Fibroblast of skin of left biceps (primary cell): ENCODE measurements at places on chromosomes 1 and 21.

GRCh38 chr1:63152572-63152971 lies 169.8 kb upstream of the FOXD3 start:
- DNase-seq: no peak

DNA sequence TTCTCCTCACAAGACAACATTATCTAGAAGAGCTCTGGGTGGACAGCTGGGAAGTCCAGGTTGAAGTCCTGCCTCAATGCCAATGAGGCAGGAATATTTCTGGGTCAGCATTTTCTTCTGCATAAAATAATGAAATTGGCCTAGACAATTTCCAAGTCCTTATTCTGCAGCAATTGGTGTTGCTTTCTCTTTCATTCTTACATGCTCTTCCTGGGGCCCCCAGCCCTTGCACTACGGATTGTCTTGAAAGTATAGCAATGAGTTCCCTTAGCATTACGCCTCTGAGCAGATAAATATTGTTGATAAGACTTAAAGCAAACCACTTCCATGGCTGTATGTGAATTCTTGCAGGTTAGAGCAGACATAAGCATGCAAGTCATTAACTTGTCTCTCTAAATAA lies 188.5 kb downstream of the TGFBR3 start:
- DNase-seq: no peak

- DNase-seq: no peak
Measured at GRCh38 chr1:10022656-10023055, 10.1 kb upstream of the UBE4B start.

- no peak for DNase-seq
Measured at GRCh38 chr1:46180082-46180616, 3.9 kb upstream of the P3R3URF start.

GRCh38 chr1:61089338-61089737 lies 7.0 kb downstream of the NFIA start:
- DNase-seq: no peak

GRCh38 chr1:207003210-207003609 lies 29.3 kb downstream of the C1orf116 start:
- no peak for DNase-seq

GRCh38 chr1:240527086-240527485 lies 84.9 kb downstream of the GREM2 start:
- DNase-seq: no peak

DNA sequence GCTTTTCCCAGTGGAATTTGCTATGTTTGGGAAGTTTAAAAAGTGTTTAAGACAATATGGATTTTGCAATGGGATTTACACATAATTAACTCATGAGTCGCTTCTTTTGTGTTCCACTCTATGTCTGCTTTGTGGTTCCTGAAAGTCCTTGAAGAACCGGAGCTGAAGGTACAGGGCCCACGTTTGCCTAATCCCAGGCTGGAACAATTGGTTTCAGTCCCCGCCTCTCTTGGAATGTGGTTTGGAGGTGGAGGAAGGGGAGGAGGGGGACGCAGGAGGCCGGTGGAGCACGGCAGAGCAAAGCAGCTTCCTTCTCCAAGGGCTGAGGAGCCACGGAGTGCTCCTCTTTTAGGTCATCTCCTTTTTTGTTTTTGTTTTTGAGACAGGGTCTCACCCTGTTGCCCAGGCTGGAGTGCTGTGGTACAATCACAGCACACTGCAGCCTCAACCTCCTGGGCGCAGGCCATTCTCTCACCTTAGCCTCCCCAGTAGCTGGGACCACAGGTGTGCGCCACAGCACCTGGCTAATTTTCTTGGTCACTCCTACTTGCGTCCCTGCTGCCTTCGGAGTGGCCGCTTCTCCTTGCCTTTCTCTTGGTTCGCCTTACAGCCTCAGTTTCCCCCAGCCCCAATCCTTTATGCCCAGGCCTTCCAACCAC lies 129.5 kb upstream of the ERRFI1 start:
- DNase-seq: peak; percentile 44

DNA sequence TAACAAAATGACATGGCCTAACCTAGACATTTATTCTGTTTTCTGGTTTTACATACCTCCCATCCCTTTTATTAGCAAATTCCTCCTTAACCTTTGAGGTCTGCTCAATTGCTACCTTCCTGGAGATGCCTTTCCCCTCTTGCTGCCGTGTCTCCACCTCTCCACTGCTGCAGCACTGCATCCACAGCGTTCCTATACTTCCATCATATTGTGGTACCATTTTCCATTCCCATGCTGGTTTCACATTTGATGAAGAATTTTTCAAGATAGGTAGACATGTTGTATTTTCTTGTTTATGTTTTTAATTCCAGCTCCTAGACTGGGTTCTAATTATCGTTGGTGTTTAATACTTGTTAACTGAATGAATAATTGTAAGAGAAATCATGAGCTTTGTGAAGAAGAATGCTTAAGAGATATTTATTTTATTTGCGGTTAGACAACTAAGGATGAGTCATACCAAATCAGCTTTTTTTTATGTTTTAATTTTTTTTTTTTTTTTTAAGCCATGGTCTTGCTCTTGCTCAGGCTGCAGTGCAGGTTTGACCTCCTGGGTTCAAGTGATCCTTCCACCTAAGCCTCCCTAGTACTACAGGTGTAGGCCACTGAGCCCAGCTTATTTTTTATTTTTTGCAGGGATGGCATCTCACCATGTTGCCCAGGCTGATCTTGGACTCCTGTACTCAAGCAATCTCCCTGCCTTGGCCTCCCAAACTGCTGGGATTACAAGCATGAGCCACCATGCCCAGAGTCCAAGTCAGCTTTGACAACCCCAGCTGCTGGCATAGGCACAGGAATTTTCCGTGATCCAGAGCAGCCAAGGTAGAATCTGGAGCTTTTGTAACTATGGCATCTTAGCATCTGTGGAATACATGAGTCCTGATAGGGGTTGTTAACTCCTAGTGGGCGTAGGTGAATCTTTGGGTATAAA lies 44.0 kb downstream of the ATP6V1G3 start:
- DNase-seq: no peak

DNA sequence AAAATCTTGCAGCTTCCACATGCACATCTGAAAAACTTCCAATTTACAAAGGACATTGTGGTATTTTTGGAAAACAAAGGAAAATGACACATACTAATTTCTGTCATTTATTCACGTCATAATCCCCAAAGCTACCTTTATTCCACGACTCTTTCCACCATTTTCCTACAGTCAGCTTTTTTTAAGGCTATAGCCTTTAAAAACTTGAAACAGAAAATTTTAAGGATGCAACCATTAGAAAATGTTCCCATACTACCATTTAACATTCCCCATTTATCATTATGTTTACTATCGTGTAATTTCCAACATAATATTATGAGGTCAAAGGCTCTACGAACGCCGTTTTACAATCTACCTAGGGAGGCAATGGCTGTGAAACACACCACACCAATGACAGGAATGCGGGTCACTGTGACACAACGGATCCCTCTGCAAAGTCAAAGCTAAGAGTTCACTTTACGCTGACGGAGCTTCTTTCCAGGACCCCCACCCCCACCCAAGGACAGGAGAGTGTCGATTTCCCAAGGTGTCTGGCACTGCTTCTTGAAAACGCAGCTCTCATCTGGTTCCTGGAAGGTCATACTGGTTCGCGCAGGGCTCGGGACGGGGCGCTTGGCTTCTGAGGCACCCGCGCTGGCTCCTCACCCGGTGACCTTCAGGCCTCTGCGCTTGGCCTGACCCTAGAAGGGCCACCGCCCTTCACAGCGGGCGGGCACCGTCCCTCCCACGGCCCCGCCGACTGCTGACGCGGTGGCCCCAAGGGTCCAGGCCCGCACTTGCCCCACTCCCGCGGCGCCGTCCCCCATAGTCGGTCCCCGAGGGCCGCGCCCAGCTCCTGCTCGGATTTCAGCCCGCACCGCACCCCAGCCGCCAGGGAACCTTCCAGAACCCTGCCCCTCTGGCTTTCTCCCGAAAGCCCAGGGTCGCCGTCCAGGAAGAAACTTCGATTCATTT lies 50.5 kb upstream of the ATF3 start:
- no peak for DNase-seq

DNA sequence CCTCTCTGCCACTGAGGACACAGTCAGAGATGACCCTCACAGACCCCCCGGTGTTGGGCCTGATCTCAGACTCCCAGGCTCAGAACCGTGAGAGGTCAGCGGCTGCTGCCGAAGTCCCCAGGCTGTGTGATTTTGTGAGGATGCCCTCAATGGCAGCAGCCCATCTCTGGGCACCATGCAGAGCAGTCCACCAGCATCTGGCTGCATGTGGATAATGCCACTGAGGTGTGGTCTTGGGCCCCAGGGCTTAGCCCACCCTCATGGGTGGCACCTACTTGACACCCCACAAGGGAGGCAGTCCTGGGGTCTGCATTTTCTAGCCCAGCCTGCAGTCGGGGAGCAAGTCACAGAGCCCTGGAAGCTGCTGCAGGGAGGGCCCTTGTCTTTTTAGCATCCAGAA lies 5.5 kb upstream of the ACTRT2 start:
- no peak for DNase-seq

GRCh38 chr1:119327450-119328155 lies 41.0 kb upstream of the HAO2 start:
- DNase-seq: peak; percentile 15

- no peak for DNase-seq
Measured at GRCh38 chr1:111754984-111755330, 744 bp upstream of the DDX20 start.

GRCh38 chr1:108053270-108054013 lies 88.5 kb upstream of the VAV3 start:
- DNase-seq: no peak

GRCh38 chr1:24435782-24436365 lies 20.3 kb downstream of the NIPAL3 start:
- no peak for DNase-seq
